ENCODE measurements at places on chromosomes 3 and 15. TPM values are rescaled to one million over a fixed set of nuclear protein-coding genes. Genes with fewer than 3 reads are reported as not detected.

- H3K36me3 ChIP-seq, result peaks cover 34% of the 10 kb centered on the region
- peaks cover 52% of the 10 kb centered on the region for H3K4me1 ChIP-seq
These were observed 565 bp downstream of the MANF start for GRCh38 chr3:51385621-51386091.

- no peaks in the 10 kb centered on the region for H3K4me1 ChIP-seq
- no peak for DNase-seq
- H3K27me3 ChIP-seq, result no peaks in the 10 kb centered on the region
- H3K27ac ChIP-seq, result no peak overlapping the region
These were observed 13.4 kb downstream of the TMEM207 start for GRCh38 chr3:190436331-190436730.

GRCh38 chr15:83053151-83053550 lies 13.9 kb downstream of the BTBD1 start:
- H3K27ac ChIP-seq, result no peak overlapping the region
- H3K27me3 ChIP-seq, result no peaks in the 10 kb centered on the region
- DNase-seq, result no peak
- H3K4me3 ChIP-seq, result no peak overlapping the region

Gene ADGRG7
- not detected for total RNA-seq

GRCh38 chr15:33317896-33318295 lies 7.1 kb downstream of the RYR3 start:
- H3K4me1 ChIP-seq, result no peaks in the 10 kb centered on the region
- no peaks in the 10 kb centered on the region for H3K36me3 ChIP-seq
- no peak for DNase-seq
- H3K27ac ChIP-seq, result no peak overlapping the region
- no peaks in the 10 kb centered on the region for H3K27me3 ChIP-seq

DNA sequence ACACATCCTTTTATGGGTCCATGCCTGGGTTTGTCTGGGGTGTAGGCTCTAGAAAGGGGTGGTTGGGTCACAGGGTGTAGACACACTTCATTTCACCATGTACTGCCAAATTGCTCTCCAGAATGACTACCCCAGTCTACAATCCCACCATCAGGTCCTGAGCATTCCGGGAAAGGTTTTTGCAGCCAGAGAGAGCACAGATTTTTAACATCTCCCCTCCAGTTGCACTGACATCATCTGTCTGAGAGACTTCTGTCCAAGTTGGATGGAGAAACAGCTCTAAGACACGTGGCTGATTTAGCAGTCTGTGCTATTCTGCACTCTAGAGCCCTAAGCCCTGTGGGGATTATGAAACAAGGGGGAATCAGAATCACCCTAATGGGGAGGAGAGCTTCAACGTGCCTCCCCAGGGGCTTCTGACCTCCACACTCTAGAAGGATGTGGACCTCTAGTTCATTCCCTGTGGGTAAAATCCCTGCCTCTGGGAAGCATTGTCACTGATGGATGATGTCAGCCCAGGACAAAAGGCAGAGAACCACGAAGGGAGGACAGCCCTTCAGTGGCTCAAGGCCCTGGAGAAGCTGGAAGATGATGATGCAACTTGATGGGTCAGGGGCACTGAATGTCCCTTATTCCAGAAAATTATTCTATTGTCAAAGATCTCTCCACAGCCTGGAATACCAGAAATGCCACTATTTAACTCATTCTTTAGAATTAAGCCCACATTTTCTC lies 71.5 kb downstream of the CD200R1L start:
- H3K27ac ChIP-seq, result no peak overlapping the region
- peaks cover 5% of the 10 kb centered on the region for H3K4me1 ChIP-seq
- H3K36me3 ChIP-seq, result no peaks in the 10 kb centered on the region
- DNase-seq, result no peak
- H3K4me3 ChIP-seq, result no peak overlapping the region
- H3K27me3 ChIP-seq, result no peaks in the 10 kb centered on the region

GRCh38 chr3:149407898-149408297 lies 30.4 kb upstream of the TM4SF1 start:
- no peak for DNase-seq
- H3K4me1 ChIP-seq, result no peaks in the 10 kb centered on the region
- no peak overlapping the region for H3K27ac ChIP-seq
- H3K27me3 ChIP-seq, result no peaks in the 10 kb centered on the region
- no peak overlapping the region for H3K4me3 ChIP-seq

Gene ZNF445
- 14.3 TPM for total RNA-seq

DNA sequence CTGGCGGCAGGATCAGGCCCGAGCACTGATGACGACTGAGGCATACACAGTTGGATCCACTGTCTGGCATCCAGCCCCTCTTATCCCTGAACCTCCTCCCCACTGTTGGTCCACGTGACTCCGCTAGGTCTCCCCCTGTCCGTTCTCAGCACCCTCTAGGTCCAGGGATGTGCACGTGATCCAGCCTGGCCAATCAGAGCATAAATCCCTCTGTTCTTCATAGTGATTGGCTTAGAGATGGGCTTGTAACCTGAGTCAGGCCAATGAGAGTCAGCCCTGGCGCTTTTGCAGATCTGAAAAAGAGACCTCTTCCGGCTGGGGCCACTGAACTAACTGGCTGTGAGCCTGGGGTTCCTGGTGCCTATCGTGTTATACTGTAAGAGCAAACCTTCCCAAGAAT lies 20.5 kb upstream of the IQSEC1 start:
- no peak for DNase-seq
- H3K27me3 ChIP-seq, result no peaks in the 10 kb centered on the region
- H3K4me3 ChIP-seq, result no peak overlapping the region
- H3K36me3 ChIP-seq, result no peaks in the 10 kb centered on the region
- H3K27ac ChIP-seq, result no peak overlapping the region

DNA sequence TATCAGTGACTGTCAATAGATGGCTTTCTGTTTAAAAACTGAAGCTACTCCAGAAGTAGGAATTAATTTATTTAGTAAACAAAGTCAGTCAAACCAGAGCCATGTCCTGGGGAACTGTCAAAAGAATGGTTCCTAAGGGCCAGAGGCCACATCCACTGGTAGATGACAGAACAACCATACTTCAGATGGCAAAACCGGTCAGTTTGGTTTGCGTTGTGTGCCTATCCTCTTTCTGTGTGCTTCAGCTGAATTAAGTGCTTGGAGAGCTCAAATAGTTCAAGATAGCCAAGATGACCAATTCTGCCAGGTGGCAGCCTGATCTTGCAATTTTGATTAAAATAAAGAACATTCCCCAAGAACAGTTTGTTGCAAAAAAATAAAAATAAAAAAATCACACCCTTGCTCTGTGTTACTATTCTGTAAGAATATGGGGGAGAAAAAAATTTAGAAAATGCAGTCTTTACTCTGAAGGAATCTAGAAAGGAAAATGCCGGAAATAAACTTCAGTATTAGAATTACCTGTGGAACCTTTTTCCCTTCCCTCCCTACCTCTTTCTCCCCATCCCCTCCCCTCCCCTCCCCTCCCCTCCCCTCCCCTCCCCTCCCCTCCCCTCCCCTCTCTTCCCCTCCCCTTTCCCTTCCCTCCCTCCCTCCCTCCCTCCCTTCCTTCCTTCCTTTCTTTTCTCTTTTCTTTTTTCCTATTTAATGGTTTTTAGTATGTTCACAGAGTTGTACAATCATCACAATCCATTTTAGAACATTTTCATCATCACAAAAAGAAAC lies 2.5 kb downstream of the MAP3K13 start:
- H3K27ac ChIP-seq, result peak overlapping the region; percentile 69
- no peak overlapping the region for H3K4me3 ChIP-seq

GRCh38 chr3:109115451-109115850 lies 2.5 kb downstream of the MORC1 start:
- no peak for DNase-seq
- H3K27me3 ChIP-seq, result no peaks in the 10 kb centered on the region
- H3K27ac ChIP-seq, result no peak overlapping the region
- no peaks in the 10 kb centered on the region for H3K4me1 ChIP-seq
- H3K4me3 ChIP-seq, result no peak overlapping the region

Data from upper lobe of left lung (tissue), 6 donors.